Left ventricle myocardium superior (tissue), 1 donor: ENCODE measurements at places on chromosomes 1 and 21.

DNA sequence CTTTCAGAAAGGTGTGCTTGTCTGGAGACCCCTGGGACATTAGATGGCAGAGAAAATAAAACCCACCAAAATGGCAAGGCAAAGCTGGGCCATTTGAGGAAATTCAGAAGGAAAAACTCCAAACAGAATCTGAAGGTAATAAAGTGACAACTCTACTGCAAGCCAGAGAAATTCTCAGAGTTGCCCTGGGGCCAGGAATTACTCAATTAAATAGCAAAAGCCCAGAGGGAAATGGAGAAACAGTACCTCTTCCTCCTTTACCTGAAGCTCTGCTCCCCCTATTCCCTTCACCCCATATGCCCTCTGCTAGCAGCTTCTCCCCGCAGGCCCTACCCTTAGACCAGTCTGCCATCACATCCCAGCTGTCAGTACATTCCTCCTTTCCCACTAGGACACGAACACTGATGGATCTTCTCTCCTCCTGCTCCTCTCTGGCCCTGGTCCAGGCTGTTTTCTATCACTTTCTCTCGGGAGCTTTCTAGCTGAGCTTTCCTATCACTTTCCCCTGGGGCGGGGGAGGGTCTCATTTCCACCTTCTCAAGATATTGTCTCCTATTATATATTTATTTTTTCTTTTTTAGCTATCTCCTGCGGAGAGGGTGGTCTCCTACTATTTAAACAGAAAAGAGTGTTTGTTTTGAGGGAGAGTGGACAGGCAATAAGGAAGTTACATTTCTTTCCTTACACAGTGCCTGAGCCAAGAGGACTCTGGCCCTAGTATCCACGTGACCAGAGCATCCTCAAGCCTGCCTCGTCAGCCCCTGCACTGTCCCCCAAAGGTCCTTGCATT lies 47.7 kb upstream of the RBM15 start:
- DNase-seq: no peak

- peak; percentile 60 for DNase-seq
Measured at GRCh38 chr1:37817481-37817880, 9.5 kb upstream of the YRDC start.

- DNase-seq: no peak
Measured at GRCh38 chr1:35882586-35882944, 444 bp upstream of the AGO1 start.

DNA sequence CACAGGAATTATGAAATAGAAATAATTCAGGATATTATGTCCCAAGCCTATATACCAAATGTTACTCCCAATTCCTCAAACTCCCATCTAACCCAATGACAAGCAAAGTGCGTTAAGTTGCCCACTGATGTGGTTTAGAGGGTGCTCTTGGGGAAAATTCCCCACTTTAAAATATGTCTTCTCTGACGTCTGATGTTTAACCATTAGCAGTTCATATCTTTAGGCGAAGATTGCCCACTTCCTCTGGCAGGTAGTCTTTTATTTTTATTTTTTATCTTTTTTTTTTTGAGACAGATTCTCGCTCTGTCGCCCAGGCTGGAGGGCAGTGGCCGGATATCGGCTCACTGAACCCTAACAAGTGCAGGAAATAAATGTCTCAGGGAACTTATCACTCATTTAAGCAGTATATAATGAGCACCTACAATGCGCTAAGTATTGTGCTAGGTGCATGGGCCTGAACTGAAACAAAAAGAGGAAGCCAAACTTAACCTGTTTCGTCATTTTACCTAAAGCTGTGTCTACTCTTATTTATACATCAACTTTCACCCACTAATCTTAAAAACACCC lies 1.3 kb upstream of the LYST start:
- DNase-seq: no peak

GRCh38 chr1:92831368-92831761 lies 475 bp upstream of the RPL5 start:
- no peak for DNase-seq

- DNase-seq: peak; percentile 45
Measured at GRCh38 chr1:156767879-156768604, 707 bp downstream of the PRCC start.

- no peak for DNase-seq
Measured at GRCh38 chr21:46216132-46216747, 12.3 kb downstream of the LSS start.

DNA sequence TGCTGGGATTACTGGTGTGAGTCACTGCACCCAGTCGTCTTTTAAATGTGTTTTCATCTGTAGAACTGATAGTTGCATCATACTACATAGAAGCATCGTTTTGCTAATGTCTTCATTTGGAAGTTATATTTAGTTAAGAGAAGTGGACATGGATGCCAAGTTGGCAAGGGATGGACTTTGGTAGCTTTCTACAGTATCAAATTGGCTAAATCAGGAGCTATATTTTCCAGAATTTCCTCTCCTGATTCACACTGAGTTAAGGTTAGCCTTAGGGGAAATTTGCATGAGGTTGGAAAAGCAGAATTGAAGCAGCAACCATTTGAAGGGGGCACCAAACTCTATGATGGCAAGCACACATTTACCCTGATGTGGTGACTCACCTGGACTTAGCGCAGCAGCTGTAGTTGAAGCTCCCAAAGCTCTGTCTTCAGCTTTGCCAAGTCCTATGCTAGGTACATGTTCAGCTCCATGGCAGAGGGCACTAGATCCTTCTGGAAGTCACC lies 43.9 kb downstream of the DUSP10 start:
- no peak for DNase-seq

DNA sequence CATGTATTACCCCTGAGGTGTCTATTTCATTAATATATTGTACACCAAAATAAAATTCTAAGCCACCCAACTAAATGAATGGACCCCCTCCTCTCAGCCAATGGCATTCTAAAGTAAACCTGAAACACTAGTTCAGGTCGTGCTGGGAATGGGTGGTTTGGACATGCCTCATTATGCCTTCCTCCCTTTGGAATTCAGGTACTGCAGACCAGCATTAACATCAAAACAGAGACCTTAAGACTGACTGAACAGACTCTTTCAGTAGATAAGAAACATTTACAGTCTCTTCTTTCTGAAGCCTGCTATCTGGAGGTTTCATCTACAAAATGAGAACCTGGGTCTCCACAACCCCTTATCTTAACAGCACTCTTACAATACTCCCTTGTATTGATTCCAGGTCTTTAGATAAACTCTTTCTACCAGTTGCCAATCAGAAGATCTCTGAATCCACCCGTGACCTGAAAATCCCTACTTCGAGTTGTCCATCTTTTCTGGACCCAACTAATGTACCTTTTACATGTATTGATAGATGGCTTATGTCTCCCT lies 93.6 kb downstream of the PKN2 start:
- no peak for DNase-seq

DNA sequence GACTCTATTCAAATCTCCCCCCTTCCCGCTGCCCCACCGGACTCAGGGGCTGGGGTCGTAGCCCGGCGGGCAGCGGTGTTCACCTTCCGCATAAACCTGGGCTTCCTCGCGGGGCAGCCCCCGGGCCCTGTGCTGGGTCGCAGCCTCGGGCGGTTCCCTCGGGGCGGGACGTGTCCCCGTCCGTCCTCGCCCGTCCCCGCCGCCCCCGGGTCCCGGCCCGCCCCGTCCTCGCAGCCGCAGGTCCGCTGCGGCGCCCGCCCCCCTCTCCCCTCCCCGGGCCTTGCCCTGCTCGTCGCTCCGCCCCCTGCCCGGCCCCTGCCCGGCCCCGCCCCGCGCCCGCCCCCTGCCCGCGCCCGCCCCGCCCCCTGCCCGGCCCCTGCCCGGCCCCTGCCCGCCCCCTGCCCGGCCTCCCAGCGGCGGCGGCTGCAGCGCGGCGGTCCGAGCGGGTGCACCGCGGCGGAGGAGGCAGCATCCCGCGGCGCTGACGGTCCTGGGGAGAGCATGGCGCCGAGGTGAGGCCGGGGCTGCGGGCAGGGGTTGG lies at the start of gene COL18A1:
Gene COL18A1, plus strand, starts transcription at position 436 of the 541 bp plus-strand sequence. Its CDS starts 66 bp downstream, at position 502.
- DNase-seq: peak; percentile 85

- DNase-seq: no peak
Measured at GRCh38 chr1:67824766-67825165, 8.5 kb downstream of the GNG12 start.

- DNase-seq: no peak
Measured at GRCh38 chr1:114219172-114219868, 65.7 kb upstream of the SYT6 start.

GRCh38 chr1:232766241-232766890 lies 38.9 kb upstream of the MAP10 start:
- DNase-seq: no peak
